ENCODE measurements at places on chromosomes 11 and 22. TPM values are rescaled to one million over a fixed set of nuclear protein-coding genes. Genes with fewer than 3 reads are reported as not detected.

SUSD2 gene
- 84.1 TPM for total RNA-seq

GTSE1 gene
- 34.7 TPM for total RNA-seq

RIMBP3B gene
- total RNA-seq: 0.25 TPM

NECTIN1 gene
- total RNA-seq: 10.6 TPM

ALDH3B1 gene
- total RNA-seq: 145 TPM

MUC2 gene
- 0.13 TPM for total RNA-seq

DRG1 gene
- 59.9 TPM for total RNA-seq

CTSD gene
- total RNA-seq: 522 TPM

APOL5 gene
- not detected for total RNA-seq

FLRT1 gene
- total RNA-seq: 0.08 TPM

OR8B4 gene
- not detected for total RNA-seq

MMP27 gene
- not detected for total RNA-seq

PLAAT4 gene
- 1.5 TPM for total RNA-seq

OR52W1 gene
- total RNA-seq: not detected

TIMM10 gene
- total RNA-seq: 144 TPM

PRR5 gene
- total RNA-seq: 8.0 TPM

SHISAL1 gene
- total RNA-seq: 2.7 TPM

APOL4 gene
- 0.14 TPM for total RNA-seq

GVQW3 gene
- total RNA-seq: 0.94 TPM

HSPB2 gene
- 0.09 TPM for total RNA-seq

MYBPC3 gene
- total RNA-seq: 0.08 TPM

SGSM1 gene
- total RNA-seq: 1.1 TPM

BBOX1 gene
- not detected for total RNA-seq

KCNQ1OT1 gene
- 0.06 TPM for total RNA-seq

OR8G5 gene
- not detected for total RNA-seq

CHID1 gene
- total RNA-seq: 75.7 TPM

Measured in A549 treated with dexamethasone at 1 μM for 4 hours (cell line).